Heart left ventricle (tissue), 16 donors: ENCODE measurements at places on chromosomes 2 and 18. TPM values are rescaled to one million over a fixed set of nuclear protein-coding genes. Genes with fewer than 3 reads are reported as not detected.

The CCDC150 gene
- 1.2 TPM for total RNA-seq

The SERPINB12 gene
- total RNA-seq = not detected

- H3K4me3 ChIP-seq = no peak overlapping the region
- DNase-seq = no peak
- H3K27ac ChIP-seq = no peak overlapping the region
- no peaks in the 10 kb centered on the region for H3K36me3 ChIP-seq
Observed at GRCh38 chr2:1790473-1790872, 46.2 kb upstream of the PXDN start.

- no peaks in the 10 kb centered on the region for H3K36me3 ChIP-seq
- peaks cover 18% of the 10 kb centered on the region for H3K27me3 ChIP-seq
- DNase-seq = no peak
- no peak overlapping the region for H3K4me3 ChIP-seq
- no peaks in the 10 kb centered on the region for H3K4me1 ChIP-seq
Observed at GRCh38 chr2:443741-444140, 155.8 kb upstream of the ALKAL2 start.

DNA sequence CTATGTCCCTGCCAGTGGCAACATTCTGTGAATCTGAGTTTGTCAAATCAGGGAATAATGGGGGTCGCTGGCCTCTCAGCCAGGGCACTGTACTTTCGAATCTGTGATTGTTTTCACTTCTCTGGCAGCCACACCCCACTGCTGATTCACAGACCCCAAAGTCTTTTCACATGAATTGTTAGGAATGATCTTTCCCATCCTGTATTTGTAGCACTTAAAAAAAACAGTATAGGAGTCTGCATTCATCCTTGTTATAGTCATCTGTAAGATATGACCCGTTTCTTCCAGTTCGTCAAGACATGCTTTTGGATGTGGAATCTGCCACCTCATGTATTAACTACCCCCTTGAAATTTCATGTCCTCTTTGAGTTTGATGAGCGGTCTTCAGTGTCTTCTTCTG lies 928 bp downstream of the NAGK start:
- H3K27ac ChIP-seq = peak overlapping the region; percentile 96
- peak overlapping the region; percentile 79 for H3K4me3 ChIP-seq
- H3K36me3 ChIP-seq = peaks cover 19% of the 10 kb centered on the region
- DNase-seq = no peak
- no peaks in the 10 kb centered on the region for H3K27me3 ChIP-seq
